ENCODE measurements at places on chromosomes 5 and 9.

DNA sequence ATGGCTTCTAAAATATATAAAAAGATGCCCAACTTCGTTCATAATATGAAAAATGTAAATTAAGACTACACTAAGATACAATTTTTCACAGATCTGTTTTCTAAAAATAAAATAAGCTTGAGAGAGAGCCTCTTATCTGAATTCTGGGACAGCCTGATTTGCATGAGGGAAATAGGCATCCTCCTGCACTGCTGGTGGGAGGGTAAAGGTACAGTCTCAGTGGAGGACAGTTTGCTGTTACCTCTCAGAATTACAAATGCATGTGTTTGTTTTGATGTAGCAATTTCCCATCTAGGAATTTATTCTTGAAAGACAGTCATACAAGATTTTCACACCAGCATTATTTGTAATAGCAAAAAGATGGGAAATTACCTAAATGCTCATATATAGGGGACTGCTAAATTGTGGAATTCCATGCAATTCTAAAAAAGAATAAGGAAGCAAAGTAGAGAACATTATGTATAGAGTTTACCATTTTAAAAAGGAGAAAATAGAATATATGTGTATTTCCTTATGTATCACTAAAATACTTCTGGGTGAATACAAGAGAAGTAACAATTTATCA lies 75.7 kb downstream of the ZSWIM6 start:
- DNase-seq = no peak

- no peak for DNase-seq
These were observed 263.8 kb upstream of the TLE4 start for GRCh38 chr9:79308012-79308411.

- DNase-seq = no peak
These were observed 76.4 kb upstream of the ARAP3 start for GRCh38 chr5:141758310-141758998.

DNA sequence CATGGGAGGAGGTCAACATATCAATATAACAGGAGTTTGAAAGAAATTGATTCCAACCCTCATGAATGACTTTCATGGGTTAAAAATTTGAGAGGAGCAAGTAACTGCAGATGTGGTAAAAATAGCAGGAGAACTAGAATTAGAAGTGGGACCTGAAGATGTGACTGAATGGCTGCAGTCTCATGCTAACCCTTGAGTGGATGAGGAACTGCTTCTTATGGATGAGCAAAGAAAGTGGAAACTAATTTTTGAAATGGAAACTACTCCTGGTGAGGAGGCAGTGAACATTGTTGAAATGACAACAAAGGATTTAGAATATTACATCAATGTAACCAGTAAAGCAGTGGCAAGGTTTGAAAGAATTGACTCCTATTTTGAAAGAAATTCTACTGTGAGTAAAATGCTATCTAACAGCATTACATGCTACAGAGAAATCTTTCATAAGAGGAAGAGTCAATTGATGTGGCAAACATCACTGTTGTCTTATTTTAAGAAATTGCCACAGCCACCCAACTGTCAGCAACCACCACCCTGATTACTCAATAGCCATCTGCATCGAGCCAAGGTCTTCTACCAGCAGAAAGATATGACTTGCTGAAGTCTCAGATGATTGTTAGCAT lies 1683.2 kb downstream of the MAT2B start:
- DNase-seq = no peak

- no peak for DNase-seq
These were observed 639 bp upstream of the SLC2A8 start for GRCh38 chr9:127396253-127396807.

DNA sequence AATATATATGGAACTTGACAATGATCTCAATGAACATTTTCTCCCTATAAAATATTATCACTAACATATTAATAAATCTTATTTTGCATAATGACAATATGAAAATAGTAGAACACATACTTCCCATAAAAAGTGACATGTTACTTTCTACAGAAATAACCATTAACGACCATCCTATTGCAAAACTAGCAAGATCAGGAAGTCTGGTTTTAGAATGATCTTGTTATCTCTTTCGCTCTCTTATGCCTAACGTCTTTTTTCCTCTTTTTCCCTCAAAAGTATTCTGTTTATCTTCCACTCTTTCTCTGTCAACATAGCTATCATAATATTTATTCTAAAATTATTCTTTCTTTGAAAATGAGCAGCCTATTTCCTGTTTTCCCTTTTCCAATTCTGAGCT lies 21.6 kb upstream of the C5orf46 start:
- no peak for DNase-seq

GRCh38 chr9:79945016-79945415 lies 373.3 kb downstream of the TLE4 start:
- DNase-seq = peak; percentile 3

DNA sequence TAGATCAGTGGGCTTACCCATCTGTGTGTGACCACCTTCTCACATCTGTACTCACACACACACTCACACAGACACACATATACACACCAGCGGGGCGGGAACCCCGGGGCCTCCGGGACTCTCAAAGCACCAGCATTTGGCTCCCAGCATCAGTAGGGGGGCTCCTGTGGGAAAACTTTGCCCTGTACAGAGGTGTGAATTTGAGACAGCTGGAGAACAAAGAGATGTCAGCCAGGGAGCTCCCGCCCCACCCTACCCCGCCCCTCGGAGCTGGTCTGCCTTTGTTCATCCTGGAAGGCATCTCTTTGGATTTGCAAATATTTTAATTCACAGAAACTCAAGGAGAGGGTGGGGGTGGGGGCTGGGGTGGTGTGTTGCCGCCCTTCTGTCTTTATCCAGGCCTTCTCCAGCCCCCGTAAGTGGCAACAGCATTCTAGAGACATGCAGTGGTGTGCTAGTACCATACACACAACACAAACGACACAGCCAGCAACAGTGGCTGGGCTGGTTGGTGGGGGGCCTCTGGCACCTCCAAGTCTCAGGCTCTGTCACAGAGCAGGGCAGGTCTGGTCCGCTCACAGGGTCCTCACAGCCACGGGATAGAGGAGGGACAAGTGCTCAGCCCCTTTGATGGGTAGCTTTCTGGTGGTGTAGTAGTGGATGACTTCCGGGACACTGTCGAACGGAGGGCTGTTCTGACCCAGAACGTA lies 15.5 kb upstream of the SLC25A51 start:
- DNase-seq = no peak

- DNase-seq = no peak
These were observed 2.0 kb downstream of the CCL19 start for GRCh38 chr9:34689116-34689470.

DNA sequence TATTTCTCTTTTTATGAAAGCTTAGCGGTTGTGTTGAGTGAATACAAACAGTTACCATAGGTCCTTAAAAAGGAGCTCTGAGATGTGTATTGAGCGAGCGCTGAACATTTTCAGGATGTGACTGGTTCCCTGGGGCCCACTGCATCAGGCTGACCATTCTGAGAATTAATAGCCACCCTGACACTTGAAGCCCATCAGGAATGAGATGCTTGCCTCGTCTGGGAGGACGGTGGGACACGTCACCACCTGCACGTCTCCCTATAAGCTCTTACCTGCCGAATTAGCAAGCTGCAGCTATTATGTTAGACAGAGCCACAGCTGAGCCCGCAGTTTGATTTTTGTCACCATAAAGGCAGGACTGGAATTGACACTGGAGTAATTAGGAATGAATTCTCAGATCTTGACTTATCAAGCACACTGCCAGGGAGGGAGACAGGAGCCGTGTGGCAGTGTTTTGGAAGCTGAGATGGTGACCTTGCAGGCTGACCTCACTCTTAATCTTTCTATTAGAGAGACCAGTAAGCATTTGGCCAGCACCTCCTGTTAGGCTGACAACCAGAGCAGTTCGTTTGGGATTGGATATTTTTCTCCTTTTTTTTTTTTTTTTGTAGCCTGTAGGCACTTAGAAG lies 373.1 kb upstream of the WWC1 start:
- DNase-seq = no peak

- DNase-seq = no peak
These were observed 11.2 kb upstream of the RIC1 start for GRCh38 chr9:5617749-5618148.

DNA sequence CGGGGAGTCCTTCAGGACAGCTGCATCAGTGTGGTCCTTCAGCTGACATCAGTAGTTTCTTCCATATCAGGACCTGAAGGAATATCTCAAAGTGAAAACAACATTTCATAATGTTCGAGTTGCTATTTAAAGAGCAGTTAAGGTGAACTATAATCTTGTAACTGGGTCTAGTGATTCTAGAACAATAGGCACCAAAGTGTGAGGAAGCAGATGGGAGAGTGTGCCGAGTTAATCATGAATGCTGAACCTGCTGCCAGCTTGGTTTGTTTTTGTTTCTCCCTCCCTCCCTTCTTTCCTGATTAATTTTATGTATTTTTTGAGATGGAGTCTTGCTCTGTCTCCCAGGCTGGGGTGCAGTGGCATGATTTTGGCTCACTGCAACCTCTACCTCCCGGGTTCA lies 3.6 kb upstream of the PTGR1 start:
- DNase-seq = no peak

- DNase-seq = no peak
These were observed 223.5 kb upstream of the PCSK5 start for GRCh38 chr9:75666856-75667554.

- no peak for DNase-seq
These were observed 12.6 kb upstream of the C5orf46 start for GRCh38 chr5:147918899-147919298.

- no peak for DNase-seq
These were observed 16.2 kb downstream of the PBX3 start for GRCh38 chr9:125763394-125763801.

GRCh38 chr9:86274821-86275643 lies 7.3 kb downstream of the ISCA1 start:
- no peak for DNase-seq

GRCh38 chr5:61320860-61321259 lies 11.2 kb upstream of the ZSWIM6 start:
- no peak for DNase-seq

- no peak for DNase-seq
These were observed 79.9 kb downstream of the RGS3 start for GRCh38 chr9:113543296-113543981.

- DNase-seq = no peak
These were observed 1634.3 kb downstream of the MAT2B start for GRCh38 chr5:165139721-165140120.

DNA sequence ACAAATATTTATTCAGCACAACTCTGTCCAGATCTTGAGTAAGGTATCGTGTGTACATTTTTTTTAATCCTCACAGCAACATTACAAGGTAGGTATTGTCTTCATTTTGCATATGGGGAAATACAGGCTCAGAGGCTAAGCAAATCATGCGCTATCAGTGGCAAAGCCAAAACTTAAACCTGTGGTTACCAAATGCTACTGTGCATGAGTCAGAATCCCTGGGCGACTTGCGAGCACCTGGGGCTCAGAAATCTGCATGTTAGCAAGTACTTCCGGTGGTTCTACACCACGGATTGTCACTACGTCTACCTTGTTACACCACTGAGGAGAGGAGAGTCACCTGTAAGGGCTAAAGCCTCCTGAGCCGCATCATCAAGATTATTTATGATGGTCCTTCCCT lies 21.3 kb downstream of the C5orf58 start:
- peak; percentile 90 for DNase-seq

DNA sequence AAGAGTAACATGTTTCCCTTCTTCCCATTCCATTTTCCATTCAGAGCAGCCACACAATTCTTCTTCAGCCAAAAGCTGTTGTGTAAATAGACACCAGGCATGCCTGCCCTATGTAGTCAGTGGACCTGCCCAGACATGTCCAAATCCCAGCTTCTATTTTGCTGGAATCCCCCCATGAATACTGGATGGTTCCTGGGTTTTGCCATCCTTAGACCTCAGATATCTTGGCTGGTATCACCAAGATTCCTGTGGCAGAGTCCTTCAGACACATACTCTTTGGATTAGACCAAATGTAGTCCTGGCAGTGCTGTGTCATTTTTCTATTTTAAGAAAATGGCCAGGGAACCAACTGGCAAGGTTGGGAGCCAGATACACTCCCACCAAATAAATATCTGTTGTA lies 10.3 kb downstream of the FST start:
- DNase-seq = no peak

- no peak for DNase-seq
These were observed 101.5 kb upstream of the RAI14 start for GRCh38 chr5:34554641-34555040.

GRCh38 chr9:30280229-30280900 lies 2104.1 kb upstream of the ACO1 start:
- DNase-seq = no peak

DNA sequence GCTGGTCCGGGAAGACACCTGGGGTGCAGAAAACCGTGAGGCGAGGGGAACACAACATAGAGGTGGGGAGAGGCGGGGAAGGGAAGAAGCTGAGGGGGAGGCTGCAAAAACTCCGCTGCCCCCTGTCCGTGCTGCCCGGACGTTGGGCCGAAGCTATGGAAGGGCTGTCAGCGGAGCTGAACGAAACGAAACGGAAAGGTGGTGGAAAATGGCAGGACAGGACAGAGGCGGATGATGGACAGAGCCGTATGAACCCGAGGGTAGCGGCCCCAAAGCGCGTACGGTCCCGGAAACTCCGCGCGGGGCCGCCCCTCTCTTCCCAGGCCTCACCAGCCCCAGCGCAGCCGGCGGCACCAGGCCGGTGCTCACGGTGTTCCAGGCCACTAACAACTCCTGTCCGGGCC lies 272 bp downstream of the ANAPC2 start:
- no peak for DNase-seq

All from CD4-positive, alpha-beta T cell treated with Interleukin-2 at 100 ng/mL for 4 hours (primary cell).